Stimulated activated CD4-positive, alpha-beta T cell treated with anti-CD3 and anti-CD28 coated beads, Interleukin-4, amount 100 ng/mL, for 48 hours (primary cell): ENCODE measurements at places on chromosomes 6 and 20.

DNA sequence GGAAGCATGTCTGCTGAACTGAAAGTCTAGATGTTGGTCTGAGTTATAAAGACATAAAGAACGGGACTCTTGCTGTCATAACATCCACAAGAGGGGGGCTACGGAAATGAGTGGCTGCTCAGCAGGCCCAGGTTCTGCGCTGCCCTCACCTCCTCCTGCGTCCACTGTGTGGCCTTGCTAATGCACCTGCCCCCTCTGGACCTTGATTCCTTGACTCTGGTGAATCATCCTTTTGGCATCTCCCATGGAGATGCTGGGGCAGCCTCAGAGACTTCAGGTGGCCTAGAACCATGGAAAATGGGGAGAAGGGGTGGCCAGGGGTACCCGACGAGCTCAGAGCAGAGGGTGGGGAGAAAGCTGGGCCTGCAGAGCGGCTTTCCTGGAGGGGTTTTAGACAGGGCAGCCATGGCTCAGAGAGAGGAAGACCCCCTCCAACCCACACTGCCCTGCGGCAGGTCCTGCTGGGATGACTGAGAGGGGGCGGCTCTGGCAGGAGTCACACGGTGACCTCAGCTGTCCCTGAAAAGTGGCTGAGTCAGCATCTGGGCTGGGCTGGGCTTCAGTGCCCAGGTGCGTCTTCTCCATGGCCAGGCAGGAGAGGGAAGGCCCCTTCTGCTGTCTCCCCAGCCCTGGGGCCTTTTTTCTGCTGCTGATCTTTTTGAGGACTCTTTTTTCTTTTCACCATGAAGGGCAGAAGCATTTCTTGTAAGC lies 46.9 kb downstream of the DLGAP4 start:
- DNase-seq = no peak

DNA sequence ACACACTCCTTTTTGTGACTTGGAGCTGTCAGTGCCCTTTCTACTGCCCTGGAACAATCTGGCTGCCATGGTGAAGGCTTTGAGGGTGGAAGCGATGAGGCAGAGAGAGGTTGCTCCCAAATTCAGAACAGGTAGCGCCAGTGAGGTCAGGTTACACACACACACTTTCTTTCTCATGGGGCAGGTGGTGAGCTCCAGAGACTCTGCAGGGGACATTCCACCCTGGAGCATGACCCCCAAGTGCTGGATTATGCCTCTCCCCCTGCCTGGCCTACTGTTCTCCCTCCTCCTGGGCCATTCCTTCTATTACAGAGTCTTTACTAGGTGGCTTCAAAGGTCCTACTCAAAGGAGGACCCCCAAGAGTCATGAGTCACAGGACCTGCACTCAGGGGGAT lies 98.0 kb downstream of the EYA2 start:
- no peak for DNase-seq

GRCh38 chr6:45728674-45729073 lies 287.0 kb downstream of the CLIC5 start:
- DNase-seq = no peak

GRCh38 chr6:33815854-33816253 lies 12.1 kb upstream of the MLN start:
- no peak for DNase-seq

DNA sequence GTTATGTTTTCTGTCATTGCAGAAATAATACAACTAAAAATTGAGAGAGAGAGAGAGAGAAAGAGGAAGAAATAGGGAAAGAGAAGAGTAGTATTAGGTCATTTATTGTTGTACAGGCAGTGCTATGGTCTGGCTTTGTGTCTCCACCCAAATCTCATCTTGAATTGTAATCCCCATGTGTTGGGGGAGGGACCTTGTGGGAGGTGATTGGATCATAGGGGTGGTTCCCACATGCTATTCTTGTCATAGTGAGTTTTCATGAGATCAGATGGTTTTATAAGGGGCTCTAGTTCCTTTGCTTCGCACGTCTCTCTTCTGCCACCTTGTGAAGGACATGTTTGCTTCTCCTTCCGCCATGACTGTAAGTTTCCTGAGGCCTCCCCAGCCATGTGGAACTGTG lies 677.4 kb upstream of the CHD6 start:
- no peak for DNase-seq

- no peak for DNase-seq
Observed at GRCh38 chr6:170137176-170137891, 153.5 kb downstream of the DLL1 start.

DNA sequence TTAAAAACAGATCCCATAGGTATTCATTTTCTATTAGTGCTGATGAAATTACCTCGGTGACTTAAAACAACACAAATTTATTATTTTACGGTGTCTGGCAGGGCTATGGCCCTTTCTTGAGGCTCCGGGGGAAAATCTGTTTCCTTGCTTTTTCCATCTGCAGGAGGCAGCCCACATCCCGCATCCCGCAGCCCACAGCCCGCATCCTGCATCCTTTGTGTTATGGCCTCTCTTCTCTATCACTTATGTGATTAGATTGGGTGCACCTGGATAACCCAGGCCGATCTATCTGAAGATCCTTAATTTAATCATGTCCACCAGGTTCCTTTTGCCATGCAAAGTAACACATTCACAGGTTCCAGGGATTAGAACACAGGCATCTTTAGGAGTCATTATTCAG lies 407.8 kb downstream of the CDC5L start:
- no peak for DNase-seq

DNA sequence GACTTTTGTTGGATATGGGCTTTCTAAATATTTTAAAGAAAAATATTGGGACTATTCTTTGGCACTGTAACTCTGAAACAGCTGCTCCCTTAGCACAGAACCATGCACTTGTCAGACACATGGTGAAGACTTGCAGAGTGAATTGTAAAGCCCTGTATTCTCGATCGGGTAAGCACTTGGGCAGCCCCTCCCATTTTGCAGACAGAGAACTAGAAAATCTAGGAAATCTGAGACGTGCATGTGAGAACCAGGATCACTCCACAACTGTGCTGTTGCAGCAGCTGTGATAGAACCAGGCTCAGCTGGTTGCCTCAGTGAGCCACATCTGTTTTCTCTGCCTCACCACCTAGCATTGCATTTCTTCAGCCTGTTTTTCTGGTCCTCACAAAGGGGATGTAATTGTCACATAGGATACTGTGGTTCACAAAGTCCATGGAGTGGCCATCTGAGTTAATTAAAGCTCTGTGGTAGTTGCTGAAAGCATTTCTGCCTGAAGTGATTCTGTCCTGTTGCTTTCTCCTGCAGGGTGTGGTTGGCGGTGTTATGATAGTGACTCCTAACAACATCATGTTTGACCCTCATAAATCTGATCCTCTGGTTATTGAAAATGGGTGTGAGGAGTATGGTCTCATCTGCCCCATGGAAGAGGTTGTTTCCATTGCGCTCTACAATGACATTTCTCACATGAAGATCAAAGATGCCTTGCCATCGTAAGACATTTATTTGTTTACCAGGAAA lies 71.8 kb upstream of the HINT3 start:
- DNase-seq = no peak

- no peak for DNase-seq
Observed at GRCh38 chr6:46473881-46474280, 17.4 kb downstream of the RCAN2 start.

- no peak for DNase-seq
Observed at GRCh38 chr6:33428966-33429749, 9.3 kb downstream of the SYNGAP1 start.

- no peak for DNase-seq
Observed at GRCh38 chr6:67221226-67221625, 1413.9 kb upstream of the ADGRB3 start.
